ENCODE measurements at places on chromosomes 4 and X.
A peak's percentile ranks its signal among the peaks of the same experiment; 100 is the strongest.

DNA sequence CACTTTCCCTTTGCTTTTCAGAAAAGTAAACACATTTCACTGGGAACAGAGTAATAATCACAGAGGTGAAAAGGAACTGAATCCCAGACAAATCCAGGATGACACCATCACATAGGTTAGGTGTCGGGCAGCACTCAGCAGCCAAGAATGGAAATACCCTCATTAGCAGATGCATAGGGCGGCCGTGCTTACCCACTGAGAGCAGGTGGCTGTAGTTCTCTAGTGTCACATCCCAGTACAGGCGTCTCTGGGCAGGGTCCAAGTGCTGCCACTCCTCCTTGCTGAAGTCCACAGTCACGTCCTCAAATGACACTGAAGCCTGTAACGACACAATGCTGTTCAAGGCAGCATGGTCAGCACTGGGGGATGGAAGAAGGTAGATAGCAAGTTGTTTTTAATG lies 26.9 kb downstream of the ZNF41 start:
- no peak for ATAC-seq

- ATAC-seq, result peak; percentile 42
These were observed 1.4 kb downstream of the RPS6KA3 start for GRCh38 chrX:20265221-20265725.

DNA sequence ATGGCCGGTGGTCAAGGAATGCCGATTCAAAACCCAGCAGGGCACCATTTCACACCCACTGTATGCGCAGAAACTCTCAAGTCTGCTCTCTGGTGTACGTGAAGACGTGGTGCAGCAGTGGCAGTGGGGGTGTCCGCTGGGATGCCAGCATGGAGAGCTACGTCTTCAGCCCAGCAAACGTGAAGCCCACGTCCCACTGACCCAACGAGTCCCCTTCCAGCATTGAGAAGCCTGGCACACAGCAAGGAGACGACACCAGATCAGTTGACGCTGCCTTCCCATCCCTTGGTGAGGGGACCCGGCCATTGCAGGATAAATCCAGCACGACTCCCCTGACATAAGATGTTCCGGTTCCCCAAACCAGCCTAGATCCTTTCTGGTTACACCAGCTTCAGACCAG lies 2.2 kb upstream of the PLXNB3 start:
- ATAC-seq, result no peak

DNA sequence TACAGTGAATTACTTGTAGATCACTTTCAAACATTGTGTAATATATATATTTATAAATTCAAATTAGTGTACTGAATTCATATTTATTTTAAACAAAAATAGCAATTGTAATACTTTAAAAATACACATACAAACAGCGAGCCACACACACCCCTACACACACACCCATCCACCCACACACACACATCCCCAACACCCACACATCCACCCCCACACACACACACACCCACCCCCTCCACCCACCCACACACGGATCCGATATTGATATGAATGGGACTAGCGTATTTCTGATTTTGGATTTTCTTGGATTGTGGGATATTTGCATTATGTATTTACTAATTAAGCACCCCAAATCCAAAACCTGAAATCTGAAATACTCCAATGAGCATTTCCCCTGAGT lies 451.2 kb downstream of the PCDH7 start:
- ATAC-seq, result no peak

DNA sequence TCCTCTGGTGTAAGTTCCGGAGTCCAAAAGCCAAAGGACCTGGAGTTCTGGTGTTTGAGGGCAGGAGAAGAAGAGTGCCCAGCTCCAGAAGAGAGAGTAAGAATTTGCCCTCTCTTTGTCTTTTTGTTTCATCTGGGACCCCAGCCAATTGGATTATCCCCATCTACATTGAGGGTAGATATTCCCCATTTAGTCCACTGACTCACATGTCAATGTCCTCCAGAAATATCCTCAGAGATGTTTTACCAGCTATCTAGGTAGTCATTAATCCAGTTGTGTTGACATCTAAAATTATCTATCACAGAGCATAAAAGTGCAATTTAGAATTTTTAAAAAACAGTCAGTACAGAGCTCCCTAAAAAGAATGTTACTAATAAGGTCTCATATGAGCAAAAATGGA lies 132.9 kb upstream of the TMEM47 start:
- no peak for ATAC-seq

DNA sequence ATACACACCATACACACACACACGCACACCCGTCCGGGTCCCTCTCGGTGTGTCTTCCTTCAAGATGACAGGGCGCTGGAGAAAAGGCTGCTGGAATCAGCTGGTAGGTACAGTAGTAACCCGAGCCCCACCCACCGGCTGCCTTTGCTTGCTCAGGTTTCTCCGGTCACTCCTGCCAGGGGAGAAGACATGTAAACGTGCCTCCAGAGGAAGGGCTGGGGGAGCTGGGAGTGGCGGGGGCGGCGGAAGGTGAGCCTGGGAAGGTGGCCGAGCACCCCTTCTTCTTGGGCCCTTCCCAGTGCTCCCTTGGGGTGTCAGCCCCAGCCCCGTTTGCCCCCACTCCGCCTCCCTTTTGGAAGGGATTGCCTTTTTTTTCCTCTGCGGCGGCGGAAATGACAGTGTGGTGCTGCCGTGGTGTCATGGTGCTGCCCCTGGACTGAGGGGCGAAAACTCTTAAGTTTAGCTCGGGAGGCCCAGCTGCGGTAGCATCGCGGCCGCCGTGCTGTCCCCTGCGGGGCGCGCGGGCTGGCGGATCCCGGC lies at the start of gene MID2:
Gene MID2, plus strand, starts transcription at position 169 of the 540 bp plus-strand sequence. CDS start 561 bp downstream, outside the sequence.
- ATAC-seq, result peak; percentile 23

DNA sequence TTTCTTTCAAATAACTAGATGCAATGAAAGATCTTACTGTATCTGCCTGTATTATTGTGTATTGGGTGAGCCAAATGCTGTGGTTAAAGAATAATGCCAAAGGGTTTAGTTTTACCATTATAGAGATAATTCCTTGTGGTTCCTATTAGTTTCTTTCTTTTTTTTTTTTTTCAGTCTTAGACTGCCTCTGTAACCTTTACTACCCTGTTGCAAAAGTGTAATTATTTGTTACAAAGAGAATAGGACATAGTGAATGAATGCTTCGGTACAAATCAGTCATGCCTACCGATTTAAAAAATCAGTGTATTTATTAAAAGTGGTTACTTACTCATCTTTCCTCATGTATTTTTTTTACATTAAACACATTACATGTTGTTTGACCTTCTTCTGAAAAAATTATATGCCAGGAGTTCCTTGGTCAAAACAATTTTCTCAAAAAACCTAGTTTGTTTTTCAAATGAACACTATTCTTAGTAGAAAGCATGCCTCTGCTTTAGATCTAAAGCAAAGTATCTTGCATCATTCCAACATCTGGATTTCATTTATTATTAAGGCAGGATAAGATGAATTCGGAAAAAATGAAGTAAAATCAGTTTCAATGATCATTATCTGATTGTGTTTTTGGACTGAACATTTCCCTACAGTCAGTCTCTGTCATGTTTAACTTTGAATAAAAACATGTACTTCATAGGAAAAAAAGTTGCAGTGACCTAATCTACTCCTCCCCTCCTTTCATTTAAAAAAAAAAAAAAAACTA lies 21.2 kb upstream of the SYNPO2 start:
- ATAC-seq, result no peak

DNA sequence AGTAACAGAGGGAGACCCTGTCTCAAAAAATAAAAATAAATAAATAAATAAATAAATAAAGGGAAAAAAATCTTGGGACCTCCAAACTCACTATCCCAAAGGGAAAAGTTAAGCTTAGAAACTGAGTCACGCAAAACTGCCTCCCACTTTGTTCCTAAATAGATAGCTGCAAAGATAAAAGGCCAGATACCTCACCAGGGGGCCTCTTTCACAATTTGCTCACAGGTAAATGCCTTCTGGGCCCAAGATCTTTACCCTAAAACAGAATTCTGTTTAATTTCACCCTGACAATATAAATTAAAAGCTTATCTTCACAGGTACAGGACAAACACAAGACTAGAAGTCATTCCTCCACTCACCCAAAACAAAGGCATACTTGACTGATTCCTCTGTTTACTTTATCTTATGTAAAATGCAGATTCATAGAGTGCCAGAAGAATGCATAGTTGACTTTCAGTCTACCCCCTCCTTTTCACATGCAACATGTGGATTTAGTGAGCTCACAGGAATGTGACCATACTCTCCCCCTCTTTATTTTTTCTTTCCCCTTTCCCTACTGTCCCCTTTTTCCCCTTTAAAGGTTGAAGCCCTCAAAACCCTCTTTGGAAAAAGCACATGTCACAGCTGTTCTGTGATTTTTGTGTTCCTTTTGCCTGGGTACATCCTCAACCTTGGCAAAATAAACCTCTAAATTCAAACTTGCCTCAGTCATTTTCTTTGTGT lies 23.4 kb downstream of the ELF2 start:
- ATAC-seq, result no peak

DNA sequence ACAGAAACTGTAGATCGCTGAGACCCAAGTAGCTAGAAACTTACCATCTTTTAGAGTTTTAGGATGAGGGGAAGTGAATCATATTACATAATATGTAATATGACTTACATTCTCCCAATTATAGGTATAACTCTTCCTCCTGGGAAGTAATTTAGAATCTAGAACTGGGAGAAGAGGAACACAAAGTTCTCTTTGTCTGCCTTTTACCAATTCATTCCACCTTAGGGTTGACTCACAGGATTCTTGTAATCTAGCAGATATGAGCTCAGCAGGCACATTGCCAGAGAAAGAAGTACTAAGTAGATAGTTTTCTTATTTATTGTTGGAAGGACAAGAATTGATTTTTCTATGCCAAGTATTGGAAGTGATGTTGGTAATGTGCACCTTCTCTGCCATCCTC lies 58.0 kb upstream of the CCSER1 start:
- ATAC-seq, result no peak

- no peak for ATAC-seq
These were observed 80.4 kb downstream of the MAPK10 start for GRCh38 chr4:86279293-86279960.

DNA sequence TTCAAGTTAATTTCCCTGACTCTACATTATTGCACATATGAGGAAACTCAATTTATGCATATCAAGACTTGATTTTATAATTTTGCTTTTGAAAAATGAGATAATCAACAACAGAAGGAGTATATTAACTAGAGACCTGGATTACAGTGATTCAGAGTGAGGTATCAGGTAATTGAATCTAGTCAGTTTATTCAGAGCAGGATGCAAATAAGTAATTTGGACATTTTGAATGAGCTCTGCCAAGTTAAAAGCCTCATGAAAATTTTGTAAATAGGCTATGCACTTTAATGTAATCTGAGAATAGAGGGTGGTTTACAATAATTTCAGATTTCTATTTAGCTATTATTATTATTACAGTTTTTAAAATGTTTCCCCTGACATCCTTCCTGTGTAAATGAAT lies 203.7 kb upstream of the EMCN start:
- no peak for ATAC-seq

DNA sequence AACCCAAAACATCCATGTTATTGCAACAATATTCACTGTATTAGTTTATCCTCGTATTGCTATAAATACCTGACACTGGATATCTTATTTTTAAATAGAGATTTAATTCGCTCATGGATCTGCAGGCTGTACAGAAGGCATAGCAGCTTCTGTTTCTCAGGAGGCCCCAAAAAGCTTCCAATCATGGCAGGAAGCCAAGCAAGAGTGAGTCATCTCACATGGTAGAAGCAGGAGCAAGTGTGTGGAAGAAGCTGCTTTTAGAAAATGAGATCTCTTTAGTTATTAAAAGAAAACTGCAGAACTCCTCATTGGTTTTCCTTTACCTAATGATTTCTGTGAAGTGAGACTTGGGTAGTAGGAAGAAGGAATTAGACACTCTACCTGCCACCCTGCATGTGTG lies 16.4 kb downstream of the ZNF732 start:
- ATAC-seq, result no peak

- no peak for ATAC-seq
These were observed 21.2 kb upstream of the FAM156A start for GRCh38 chrX:52979568-52979967.

GRCh38 chr4:25969374-25970155 lies 55.5 kb downstream of the SMIM20 start:
- no peak for ATAC-seq

GRCh38 chrX:8323356-8323755 lies 141.3 kb upstream of the VCX3B start:
- ATAC-seq, result no peak

DNA sequence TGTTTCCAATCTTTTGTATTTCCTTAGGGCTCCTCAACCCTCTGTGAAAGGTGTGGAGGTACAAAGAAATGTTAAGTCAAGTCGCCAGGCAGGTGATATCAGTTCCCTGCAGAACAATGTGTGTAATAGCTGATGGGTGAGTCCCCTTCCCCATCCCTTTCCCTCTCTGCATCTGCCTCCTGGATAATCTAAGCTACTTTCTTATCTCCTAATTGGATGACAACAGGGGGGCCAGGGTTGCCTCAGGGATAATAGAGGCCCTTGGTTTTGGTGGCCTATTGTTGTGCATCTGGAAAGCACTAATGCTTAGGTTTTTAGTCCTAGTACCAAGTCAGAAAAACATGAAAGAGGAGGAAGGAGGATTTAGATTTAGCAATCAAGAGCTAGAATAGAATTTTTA lies 29.1 kb downstream of the MAGED1 start:
- ATAC-seq, result no peak

DNA sequence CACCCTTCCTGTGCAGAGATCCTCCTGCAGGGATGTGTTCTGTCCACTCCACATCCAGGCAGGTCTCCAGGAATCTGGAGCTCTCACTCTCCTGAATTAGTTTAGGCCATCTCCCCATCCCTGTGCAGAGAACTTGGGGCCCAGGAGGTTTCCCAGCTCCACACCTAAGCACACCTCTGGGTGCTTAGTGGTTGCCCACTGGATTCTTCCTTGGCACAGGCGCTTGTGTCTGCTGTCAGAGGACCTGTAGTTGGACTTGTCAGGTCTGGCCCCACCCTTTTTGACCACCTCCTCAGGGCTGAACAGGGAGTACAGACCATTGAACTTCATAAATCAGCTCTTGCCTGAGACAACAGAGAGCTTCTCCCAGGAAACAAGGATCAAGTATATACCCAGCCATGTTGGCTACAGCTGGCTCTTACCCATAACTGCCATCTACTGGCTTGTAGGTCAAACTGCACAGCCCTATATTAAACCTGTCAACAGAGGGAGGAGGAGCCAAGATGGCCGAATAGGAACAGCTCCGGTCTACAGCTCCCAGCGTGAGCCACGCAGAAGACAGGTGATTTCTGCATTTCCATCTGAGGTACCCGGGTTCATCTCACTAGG lies 275.5 kb downstream of the PPARGC1A start:
- ATAC-seq, result peak; percentile 91

DNA sequence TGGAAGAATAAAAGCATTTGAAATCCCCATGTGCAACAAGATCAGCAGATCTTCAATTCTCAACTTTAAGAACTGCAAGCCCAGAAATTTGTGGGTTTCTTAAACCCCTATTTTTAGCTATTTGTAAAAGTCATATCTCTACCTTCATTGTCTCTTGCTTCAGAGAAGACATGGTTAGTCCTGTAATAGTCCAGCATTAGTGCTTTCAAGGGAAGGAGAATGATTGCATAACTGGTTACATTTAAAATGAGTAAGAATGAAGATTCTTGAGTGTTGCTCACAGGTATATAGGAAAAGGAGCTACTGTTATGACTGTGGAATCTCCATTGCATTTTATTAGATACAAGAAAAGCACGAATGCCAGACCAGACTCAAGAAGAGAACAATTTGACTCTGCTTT lies 84.0 kb downstream of the CCSER1 start:
- ATAC-seq, result no peak

- no peak for ATAC-seq
These were observed 125.1 kb downstream of the PALLD start for GRCh38 chr4:168621806-168622589.
